ENCODE measurements at places on chromosomes 2 and 18.

DNA sequence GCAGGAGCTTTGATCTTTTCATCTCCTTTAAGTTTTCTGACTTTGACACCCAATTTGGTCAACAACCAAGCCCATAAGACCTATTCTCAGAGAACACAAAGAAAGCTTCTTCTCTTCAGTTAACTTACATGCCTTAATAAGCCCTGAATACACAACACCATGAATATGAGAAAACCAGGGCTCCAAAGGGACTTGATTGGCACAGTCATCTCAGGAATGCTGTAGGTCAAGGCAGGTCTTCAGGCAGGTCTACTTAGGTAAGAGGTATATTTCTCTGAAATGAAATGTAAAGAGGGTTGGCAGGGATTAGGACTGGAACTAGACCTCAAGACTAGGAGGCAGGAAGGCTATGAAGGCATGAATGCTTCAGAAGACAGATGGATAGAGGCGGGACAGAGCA is 24.4 kb upstream of the EIF2AK3 start:
- no peak for DNase-seq

DNA sequence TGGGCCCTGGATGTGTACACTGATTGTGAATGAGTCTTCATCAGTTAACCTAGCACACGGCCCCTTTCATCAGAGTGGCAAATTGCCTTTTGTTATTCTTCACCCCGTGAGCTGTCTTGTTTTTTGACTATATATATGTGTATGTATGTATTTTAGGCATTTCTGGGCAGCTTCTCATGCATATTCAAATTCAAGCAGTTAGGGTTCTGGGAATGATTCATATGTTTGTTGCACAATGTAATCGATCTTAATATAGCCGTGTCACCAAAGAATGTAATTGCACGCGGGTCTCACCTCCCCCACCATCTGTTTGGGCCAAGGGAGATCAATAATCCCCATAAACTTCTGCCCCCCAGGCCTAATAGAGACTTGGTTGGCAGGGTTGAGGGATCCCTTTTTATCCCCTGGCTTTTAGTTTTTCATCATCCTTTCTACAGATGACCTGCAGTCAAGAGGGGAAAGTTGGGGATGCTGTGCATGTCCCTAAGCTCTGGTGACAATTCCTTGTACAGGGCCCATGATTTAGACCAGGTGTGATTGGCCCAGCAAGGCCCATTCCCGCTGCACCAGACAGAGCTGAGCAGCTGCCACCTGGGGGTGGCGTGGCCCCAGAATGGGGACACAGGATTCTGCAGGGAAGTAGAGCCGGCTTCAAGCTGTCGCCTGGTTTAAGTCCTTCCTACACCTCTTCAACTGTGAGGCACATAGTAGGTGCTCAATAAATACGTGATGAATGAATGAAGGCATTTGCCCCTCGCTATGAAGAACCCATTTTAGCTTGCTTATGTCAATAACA is 19.2 kb downstream of the KCNF1 start:
- DNase-seq = no peak

DNA sequence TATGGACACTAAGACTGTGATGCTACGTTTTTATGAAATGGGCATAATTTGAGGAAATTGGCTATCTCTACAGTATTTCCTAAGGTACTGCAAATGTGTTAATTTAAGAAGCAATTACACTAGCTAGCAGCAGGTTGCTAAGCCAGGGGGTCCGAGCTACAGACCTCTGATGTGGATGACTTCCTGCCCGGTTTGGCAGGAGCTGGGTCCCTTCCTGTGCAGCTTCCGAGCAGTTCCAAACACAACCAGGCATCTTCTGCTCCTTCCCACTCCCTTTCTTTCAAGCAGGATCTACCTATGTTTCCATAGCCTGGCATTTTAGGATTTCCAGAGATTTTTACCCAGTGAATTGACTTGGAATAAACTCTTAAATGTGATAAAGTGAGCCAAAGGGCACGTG is 55.7 kb downstream of the SCN2A start:
- DNase-seq = no peak

- DNase-seq = no peak
These were observed 6.5 kb upstream of the NDUFV2 start for GRCh38 chr18:9096007-9096371.

DNA sequence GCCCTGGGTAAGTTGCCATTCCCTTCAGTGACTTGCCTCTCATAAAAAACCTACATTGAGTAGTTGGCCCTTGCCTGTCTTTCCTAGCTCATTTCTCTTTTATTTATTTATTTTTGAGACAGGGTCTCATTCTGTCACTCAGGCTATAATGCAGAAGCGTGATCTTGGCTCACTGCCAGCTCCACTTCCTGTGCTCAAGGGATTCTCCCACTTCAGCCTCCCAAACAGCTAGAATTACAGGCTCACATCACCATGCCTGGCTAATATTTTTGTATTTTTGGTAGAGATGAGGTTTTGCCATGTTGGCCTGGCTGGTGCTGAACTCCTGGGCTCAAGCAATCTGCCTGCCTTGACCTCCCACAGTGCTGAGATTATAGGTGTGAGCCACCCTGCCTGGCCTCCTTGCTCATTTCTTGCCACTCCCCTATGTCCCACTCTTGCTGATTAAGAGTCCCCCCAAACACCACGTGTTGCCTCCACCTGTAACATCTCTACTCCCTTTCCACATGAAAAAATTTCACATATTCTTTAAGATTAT is 12.6 kb downstream of the EVA1A start:
- DNase-seq = no peak

DNA sequence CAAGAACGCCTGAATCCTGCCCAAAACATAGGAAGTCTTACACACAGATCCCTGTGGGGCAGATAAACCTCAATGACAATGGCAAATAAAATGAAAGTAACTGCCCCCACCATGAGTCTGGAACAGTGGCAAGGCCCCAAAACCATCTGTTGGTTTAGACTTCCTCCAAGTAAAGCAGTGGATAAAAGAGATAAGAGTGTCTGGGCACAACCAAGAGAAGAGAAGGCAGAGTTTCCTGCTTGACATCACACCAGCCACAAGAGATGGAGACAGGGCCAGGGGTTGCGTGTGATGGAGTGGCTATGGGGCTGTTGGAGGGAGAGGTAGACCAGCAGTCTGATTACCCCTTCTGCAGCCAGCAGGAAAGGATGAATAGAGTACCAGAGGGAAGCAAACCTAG is 212.1 kb upstream of the POU3F3 start:
- DNase-seq = no peak

- peak; percentile 75 for DNase-seq
These were observed 266.4 kb downstream of the THSD7B start for GRCh38 chr2:137031731-137032130.
